ENCODE measurements at places on chromosomes 6 and 20. TPM values are rescaled to one million over a fixed set of nuclear protein-coding genes. Genes with fewer than 3 reads are reported as not detected.

GRCh38 chr6:45609141-45609638 is 231.5 kb upstream of the SUPT3H start:
- no peak for DNase-seq

DNA sequence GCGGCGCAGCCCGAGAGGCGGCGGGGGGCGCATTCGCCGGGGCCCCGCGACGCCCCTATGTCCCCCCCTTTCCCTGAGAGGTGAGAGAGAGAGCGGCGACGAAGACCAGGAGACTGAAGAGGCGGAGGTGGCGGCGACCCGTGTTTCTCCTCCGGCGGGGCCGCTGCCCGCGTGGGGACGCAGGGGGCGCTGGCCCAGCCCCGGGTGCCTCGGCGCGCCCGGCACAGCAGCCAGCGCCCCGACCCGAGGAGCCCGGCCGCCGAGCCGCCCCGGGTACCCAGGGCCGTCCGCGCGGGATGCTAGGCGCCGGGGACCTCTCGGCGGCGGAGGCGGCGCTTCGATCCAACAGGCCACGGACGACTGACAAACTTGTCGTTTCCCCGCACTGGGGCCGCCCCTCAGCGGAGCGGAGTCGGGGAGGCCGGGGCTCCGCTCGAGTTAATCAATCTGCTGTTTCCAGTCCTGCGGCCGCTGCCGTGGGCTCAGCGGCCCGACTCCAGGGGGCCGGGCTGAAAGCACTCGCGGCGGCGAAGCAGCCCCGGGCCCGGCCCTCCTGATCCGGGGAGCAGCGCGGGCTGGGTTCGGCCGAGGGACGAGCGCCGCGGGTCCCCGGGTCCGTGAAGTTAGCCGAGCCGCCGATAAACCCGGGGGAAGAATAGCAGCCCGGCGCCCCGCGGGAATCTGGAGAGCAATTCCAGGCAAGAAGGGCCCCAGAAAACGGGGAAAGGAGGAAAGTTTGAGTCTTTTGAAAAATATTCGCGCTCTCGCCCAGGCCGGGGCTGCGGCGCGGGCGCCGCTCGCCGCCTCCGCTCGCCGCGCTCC is 631 bp downstream of the MDGA1 start:
- DNase-seq: peak; percentile 35

- DNase-seq: no peak
Measured at GRCh38 chr20:3565851-3566250, 95.0 kb downstream of the ATRN start.

Gene SCRT2
- under 0.01 TPM for total RNA-seq

Gene NKAPL
- total RNA-seq: not detected

Gene VWA7
- total RNA-seq: 4.2 TPM
